NCI-H187 treated with DMSO at 0.1 percent for 48 hours (cell line): ENCODE measurements at places on chromosomes 6 and 20.

GRCh38 chr6:51167468-51167867 lies 348.8 kb downstream of the TFAP2B start:
- no peak for DNase-seq

- no peak for DNase-seq
Measured at GRCh38 chr6:161917645-161918044, 643.8 kb upstream of the AGPAT4 start.

DNA sequence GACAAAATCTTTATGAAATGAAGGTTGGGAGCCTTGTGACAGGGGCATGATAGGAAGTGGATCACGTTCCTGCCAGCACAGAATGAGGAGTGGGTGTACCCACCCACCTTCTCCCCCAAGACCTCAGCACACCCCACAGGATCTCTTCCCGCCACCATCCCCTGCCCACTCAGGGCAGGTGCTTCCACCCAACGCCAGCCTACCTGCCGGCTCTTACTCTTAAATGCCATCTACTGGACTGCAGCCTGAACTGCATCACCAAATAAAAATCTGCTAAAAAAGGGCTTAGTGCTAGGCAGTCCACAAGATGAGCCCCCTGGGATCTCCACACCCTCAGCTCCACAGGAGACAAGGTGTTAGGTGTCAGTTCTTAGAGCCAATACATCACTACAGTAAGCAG lies 20.6 kb downstream of the DTNBP1 start:
- no peak for DNase-seq

- no peak for DNase-seq
Measured at GRCh38 chr6:43878823-43879495, 108.9 kb downstream of the VEGFA start.

GRCh38 chr20:40488401-40488800 lies 200.6 kb downstream of the MAFB start:
- DNase-seq, result no peak
